Stimulated activated naive CD4-positive, alpha-beta T cell (primary cell): ENCODE measurements at places on chromosomes 7 and 10.

DNA sequence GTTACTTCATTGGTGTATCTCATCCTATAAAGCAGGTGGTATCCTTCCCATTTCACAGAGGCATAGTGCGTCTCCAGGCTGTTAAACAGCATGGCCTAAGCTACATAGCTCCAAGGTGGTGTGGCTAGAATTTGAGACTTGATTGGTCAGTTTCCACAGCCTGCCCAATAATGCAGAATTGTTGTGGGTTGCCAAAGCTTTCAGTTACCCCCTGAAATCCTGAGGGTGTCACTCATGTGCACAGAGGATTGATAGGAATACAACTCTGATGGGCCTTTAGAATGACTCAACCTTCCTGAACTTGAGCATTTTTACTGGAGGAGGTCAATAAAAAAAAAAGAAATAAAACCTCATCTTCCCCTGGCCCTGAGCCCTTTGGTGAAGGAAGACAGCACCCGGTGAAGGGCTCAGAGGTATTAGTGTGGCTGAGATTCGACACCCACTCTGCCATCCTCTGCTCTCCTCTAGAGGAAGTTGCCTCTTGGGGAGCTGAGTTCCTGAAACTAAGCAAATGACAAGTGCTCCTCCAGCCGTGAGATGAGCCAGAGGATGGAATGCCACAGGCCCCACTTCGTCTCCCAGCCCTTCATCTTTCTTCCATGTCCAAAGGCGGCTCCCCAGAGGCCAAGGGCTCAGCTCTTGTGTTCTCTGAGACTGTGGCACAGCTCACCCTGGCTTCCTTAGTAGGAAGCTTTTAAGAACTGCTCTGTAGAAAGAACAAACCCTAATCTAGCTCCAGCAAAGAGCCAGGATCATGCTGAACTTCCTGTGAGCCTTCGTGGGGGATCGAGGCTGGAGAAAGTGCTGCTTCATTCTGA is 1.0 kb downstream of the ACSL5 start:
- DNase-seq = peak; percentile 35

DNA sequence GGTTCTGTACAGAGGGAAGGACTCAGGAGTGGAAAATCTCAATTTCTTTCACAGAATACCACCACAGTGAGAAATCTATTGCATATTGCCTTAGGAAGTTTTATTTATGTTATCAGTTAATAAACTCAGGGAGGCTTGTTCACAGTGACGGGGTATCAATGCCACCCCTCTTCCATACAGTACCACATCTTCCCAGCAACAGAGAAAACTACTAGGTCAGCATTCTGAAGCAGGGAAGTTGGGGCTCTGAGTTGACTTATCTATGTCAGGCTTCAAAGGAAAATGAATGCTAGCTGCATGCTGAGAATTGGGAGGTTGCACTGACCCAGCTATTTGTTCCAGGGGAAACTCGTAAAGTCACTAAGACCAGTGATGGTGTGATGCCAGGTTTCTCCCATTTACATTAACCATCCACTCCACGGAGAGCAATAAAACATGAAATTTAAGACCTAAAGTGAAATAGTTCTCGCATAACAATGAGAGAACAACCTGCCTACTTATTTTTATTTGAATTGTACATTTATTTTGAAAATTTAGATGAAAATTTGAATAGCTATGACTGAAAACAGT is 266.7 kb downstream of the RNLS start:
- no peak for DNase-seq

DNA sequence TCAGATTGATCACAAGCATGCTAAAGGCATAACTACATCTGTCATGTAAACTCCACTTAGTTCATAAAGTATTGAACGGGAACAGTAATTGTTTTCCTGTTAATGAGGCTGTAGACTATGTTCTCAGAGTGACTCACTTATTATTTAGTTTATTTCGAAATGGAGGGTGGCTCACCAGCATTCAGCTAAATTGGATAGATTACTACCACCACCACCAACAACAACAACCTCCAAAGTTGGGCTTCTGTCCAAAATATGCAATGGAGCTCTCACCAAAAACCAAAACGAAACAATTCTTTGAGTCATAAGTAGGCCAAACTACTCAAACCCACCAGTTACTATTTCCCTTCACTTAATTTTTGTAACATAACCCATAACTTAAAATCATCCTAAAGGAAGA is 127.9 kb upstream of the NRBF2 start:
- no peak for DNase-seq

GRCh38 chr10:102230861-102231356 is 4.8 kb downstream of the ELOVL3 start:
- no peak for DNase-seq

DNA sequence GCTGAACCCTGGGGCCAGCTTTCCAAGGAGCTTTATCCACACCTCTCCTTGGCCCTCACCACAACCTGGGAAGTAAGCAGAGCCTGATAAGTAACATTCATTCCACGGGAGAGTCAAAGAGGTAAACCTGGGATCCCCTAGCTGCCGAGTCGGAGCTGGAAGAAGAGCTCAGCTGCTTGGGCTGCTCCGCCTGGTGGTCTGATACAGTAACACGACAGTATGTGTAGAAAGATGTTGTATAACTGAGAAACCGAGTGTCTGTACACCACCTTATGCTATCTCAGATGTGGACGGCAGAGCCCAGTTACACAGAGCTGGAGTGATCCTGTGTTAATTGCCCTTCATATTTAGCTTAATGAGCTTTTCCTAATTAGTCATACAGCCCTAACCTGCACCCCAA is 151.3 kb upstream of the KMT2E start:
- DNase-seq = no peak

- DNase-seq = no peak
These were observed 26.0 kb downstream of the HSPA12A start for GRCh38 chr10:116716381-116716780.

DNA sequence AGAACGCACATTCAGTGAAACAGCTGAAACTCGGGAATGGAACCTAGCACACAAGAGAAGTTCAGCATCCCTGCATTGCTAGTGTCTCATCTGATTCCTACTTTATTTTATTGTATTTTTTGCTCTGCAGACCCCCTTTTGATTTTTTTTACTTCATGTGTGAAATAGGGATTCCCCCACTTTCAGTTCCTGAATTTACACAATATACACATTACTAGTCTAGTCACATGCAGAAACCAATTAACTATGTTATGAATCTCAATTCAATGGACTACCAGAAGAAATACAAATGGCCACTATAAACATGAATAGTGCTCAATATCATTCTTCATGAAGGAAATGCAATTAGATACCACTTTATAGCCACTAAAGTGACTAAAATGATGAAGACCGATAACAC is 386.1 kb upstream of the COBL start:
- no peak for DNase-seq

- no peak for DNase-seq
These were observed 1.6 kb downstream of the PPP3CB start for GRCh38 chr10:73494213-73494612.

- DNase-seq = no peak
These were observed 609.4 kb upstream of the C7orf33 start for GRCh38 chr7:147980826-147981813.

- no peak for DNase-seq
These were observed 19.4 kb downstream of the JCAD start for GRCh38 chr10:30039988-30040387.

GRCh38 chr7:158858592-158859503 is 2.5 kb downstream of the DYNC2I1 start:
- no peak for DNase-seq

DNA sequence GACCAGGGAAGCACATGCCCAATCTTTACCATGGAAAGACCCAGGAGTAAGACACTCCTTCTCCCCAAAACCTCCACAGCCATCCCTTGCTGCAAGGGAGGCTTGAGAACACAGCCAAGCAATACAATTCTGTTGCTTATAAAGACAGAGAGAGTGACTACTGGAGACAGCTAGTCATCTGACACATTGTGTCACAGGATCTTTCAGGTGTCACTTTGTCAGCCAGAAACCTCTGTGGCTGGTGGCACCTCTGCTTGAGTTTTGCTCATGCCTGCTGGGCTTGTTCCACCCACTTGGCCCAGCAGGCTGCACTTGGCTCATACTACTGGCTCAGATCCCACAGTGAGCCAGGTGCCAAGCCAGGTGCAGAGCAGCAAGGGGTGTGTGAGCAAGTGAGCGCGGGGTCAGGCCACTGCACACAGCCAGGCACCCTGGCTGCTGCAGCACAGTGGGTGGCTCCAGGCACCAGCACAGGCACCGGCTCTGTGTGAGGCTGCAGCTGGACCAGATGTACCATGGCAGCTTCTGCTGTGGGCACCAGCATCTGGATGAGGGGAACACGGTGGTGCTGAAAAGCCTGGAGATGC is 12.4 kb upstream of the PRLHR start:
- no peak for DNase-seq

GRCh38 chr10:116522803-116523381 is 22.8 kb upstream of the PNLIP start:
- DNase-seq = no peak

- DNase-seq = no peak
These were observed 171.9 kb downstream of the OTUD1 start for GRCh38 chr10:23610626-23611307.

GRCh38 chr10:60914690-60915141 is 29.3 kb downstream of the RHOBTB1 start:
- no peak for DNase-seq
